ENCODE measurements at places on chromosomes 1 and 21. TPM values are rescaled to one million over a fixed set of nuclear protein-coding genes. Genes with fewer than 3 reads are reported as not detected.

The OR2T5 gene
- not detected for total RNA-seq

The ANKRD65 gene
- not detected for total RNA-seq

The PAQR6 gene
- 3.7 TPM for total RNA-seq

The EXTL1 gene
- total RNA-seq: not detected

The FCGR2B gene
- total RNA-seq: not detected

The RHOU gene
- 0.17 TPM for total RNA-seq

The RAB3B gene
- total RNA-seq: 0.12 TPM

The NPPA gene
- total RNA-seq: not detected

The RAB29 gene
- total RNA-seq: 25.0 TPM

- no peaks in the 10 kb centered on the region for H3K27me3 ChIP-seq
- DNase-seq: no peak
- H3K4me3 ChIP-seq: no peak overlapping the region
- no peaks in the 10 kb centered on the region for H3K36me3 ChIP-seq
- H3K4me1 ChIP-seq: no peaks in the 10 kb centered on the region
These were observed 2.2 kb downstream of the CLEC20A start for GRCh38 chr1:178494569-178494971.

GRCh38 chr1:244665771-244666217 is 12.9 kb downstream of the DESI2 start:
- peaks cover 4% of the 10 kb centered on the region for H3K4me1 ChIP-seq
- H3K4me3 ChIP-seq: no peak overlapping the region
- H3K27ac ChIP-seq: no peak overlapping the region
- DNase-seq: no peak
- no peaks in the 10 kb centered on the region for H3K27me3 ChIP-seq
- H3K36me3 ChIP-seq: peaks cover 6% of the 10 kb centered on the region

- H3K36me3 ChIP-seq: peaks cover 7% of the 10 kb centered on the region
- no peak for DNase-seq
- H3K4me1 ChIP-seq: peaks cover 33% of the 10 kb centered on the region
- no peak overlapping the region for H3K27ac ChIP-seq
These were observed 26.4 kb upstream of the IL12RB2 start for GRCh38 chr1:67281244-67281643.

GRCh38 chr1:112981426-112981825 is 25.4 kb upstream of the SLC16A1 start:
- H3K27me3 ChIP-seq: no peaks in the 10 kb centered on the region
- H3K27ac ChIP-seq: no peak overlapping the region
- no peak overlapping the region for H3K4me3 ChIP-seq
- H3K36me3 ChIP-seq: no peaks in the 10 kb centered on the region
- no peaks in the 10 kb centered on the region for H3K4me1 ChIP-seq

DNA sequence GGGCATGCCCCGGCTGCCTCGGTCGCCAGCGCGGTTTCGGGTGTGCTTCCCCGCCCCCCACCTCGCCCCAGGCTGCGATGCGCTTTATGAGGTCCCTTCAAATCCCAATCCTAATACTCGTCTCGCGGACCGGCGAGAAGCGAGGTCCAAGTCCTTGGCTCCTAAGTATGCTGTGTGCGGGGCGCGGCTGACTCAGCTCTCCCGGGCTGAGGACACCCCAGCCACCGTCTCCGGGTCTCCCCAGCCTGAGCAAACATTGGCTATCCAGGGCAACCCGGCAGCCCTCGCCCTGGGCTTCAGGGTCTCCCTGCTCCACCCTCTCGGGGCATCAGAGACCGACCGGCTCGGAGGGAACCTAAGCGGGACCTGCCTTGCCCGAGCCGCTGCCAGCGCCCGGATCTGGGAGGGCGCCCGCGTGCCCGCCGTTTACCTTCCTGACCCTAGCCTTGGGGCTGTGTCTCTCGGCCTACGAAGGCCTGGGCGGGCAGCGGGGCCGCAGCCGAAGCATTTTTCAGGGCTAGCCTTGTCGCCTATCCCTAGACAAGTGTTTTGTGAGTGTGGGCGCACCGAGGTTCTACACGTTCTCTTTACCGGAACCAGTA is 1.2 kb downstream of the ITPKB start:
- H3K27me3 ChIP-seq: no peaks in the 10 kb centered on the region
- H3K4me1 ChIP-seq: peaks cover 38% of the 10 kb centered on the region
- peak; percentile 54 for DNase-seq
- H3K27ac ChIP-seq: peak overlapping the region; percentile 98
- peaks cover 37% of the 10 kb centered on the region for H3K36me3 ChIP-seq

DNA sequence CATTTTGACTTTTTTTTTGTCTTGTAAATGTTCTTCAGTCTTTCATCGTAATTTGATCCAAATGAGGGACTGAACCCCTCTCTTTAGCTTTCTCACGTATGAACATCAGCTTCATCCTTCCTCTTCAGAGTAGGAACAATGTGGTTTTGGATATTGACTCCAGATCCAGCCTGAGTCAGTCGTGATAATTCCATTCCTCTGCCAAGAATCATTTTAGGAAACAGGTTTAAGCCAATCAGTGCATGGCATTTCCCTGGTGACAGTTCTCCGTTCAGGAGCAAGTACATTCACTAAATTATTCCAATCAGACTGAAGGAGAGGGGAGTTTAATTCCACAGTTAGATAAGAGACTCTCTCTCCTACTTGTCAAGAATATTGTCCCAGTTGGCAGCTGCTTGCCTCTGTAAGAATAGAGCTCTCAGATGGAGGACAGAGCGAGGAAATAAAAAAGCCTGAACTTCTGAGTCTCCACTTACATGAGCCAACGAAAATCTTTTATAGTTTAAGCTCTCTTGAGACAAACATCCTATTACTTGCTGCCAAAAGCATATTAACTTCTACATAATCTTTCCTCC is 18.6 kb downstream of the RHOU start:
- H3K4me3 ChIP-seq: no peak overlapping the region
- DNase-seq: no peak
- H3K27me3 ChIP-seq: peaks cover 25% of the 10 kb centered on the region
- no peaks in the 10 kb centered on the region for H3K36me3 ChIP-seq
- H3K4me1 ChIP-seq: peaks cover 5% of the 10 kb centered on the region

GRCh38 chr1:55500601-55501000 is 285.4 kb upstream of the USP24 start:
- no peaks in the 10 kb centered on the region for H3K36me3 ChIP-seq
- H3K4me3 ChIP-seq: no peak overlapping the region
- no peak overlapping the region for H3K27ac ChIP-seq

- no peak overlapping the region for H3K4me3 ChIP-seq
- H3K36me3 ChIP-seq: no peaks in the 10 kb centered on the region
These were observed 174.3 kb downstream of the SETD4 start for GRCh38 chr21:35885942-35886541.

DNA sequence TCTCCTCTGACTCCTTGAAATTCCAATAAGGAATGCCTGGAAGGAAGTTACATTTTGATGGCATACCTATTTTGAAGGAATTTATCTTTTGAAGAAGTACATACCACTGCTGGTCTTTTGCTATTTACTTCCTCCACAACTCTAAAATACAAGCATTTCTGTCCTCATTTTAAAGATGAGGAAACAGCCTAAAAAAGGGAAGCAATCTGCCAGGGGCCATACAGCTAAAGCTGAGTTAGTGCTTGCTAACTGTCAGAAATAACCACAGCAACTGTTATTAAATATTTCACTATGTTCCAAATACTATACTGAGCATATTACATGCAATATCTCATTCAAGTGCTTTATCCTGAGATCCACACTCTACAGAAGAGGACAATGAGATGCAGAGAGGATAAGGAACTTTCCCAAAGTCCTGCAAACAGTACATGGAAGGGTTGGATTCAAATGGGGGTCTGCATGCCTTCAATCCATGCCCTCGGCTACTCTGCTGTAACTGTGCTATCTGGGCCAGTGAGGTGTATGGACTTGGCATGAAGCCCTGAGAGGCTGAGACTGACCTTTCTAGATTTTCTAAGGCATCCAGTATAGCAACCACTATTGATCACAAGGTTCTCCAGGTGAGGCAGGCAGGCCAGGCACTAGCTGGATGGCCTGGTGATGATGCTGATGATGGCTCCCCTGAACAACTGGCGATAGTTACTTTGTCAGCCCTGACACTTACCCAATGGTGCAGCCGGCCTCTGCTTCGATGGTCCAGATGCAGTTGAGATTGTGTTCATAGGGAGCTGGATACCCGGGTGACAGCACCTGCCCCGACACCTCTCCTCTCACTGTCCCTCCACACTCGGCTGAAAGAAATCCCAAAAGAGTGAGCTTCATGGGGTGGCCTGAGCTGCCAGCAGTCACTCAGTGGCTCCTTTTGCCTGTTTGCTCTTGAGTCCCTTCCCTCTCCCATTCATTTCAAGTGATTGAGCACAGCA is 171.4 kb upstream of the HMGB4 start:
- no peak for DNase-seq
- H3K4me3 ChIP-seq: no peak overlapping the region
- H3K27me3 ChIP-seq: peaks cover 17% of the 10 kb centered on the region
- H3K36me3 ChIP-seq: no peaks in the 10 kb centered on the region
- no peak overlapping the region for H3K27ac ChIP-seq
- H3K4me1 ChIP-seq: no peaks in the 10 kb centered on the region

DNA sequence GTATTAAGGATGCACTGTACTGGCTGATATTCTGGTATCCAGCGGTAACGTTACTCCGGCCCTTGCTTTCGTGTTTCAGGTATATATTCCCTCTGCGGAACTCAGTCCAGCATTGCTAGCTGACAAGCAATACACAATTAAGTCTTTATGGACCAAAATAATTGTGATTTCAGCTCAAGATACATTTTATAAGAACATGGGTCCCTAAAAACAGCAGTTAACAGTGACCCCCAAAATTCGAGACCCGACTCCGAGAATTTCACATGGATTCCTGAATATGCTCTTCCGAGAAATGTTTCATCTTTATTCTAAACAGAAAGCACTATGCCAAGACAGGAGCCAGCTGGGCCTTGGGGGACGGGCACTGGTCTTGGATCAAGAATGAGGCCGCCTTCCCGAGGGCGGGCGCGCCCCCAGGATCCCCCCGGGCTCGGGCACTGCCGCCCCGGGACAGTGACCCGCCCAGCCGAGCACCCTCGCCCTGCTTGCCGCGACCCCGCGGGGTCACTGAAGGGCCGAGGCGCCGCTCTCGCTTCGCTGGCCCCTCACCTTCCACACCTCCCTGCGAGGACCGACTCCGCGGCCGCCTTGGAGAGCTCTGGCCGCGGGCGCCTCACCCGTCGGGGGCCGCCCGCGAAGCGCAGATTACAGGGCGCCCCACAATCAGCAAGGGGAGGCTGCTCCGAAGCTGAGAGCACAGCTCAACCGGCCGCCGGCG is 610 bp downstream of the SCYL3 start:
- H3K27me3 ChIP-seq: no peaks in the 10 kb centered on the region
- H3K4me3 ChIP-seq: peak overlapping the region; percentile 87
- peaks cover 39% of the 10 kb centered on the region for H3K4me1 ChIP-seq
- peak overlapping the region; percentile 92 for H3K27ac ChIP-seq
- H3K36me3 ChIP-seq: peaks cover 9% of the 10 kb centered on the region
- peak; percentile 39 for DNase-seq

DNA sequence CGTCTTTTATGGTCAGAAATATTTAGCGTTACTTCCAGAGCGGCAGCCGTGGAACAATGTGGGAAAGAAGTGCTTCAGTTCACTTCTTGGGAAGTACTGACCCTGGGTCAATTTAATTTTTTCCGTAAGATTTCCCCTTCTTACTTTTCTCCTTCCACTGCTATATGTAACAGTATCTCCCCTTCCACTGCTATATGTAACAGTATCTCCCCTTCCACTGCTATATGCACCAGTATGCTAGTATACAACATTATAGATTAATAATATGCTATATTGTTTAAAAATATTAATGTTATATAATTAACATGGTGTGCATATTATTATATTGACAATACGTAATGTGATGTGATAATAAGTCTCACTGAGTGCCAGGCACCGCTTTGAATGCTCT is 69.7 kb upstream of the ERG start:
- DNase-seq: no peak
- H3K27me3 ChIP-seq: peaks cover 14% of the 10 kb centered on the region
- H3K4me1 ChIP-seq: no peaks in the 10 kb centered on the region
- no peaks in the 10 kb centered on the region for H3K36me3 ChIP-seq

GRCh38 chr1:70667494-70668170 is 256.6 kb downstream of the CTH start:
- no peak for DNase-seq
- H3K27me3 ChIP-seq: no peaks in the 10 kb centered on the region
- H3K27ac ChIP-seq: no peak overlapping the region
- no peak overlapping the region for H3K4me3 ChIP-seq
- no peaks in the 10 kb centered on the region for H3K4me1 ChIP-seq

Data from activated naive CD4-positive, alpha-beta T cell treated with anti-CD3 and anti-CD28 coated beads for 36 hours (primary cell).